ENCODE measurements at places on chromosomes 1 and 21.

GRCh38 chr1:178470411-178470960 is 26.3 kb downstream of the CLEC20A start:
- DNase-seq, result no peak

DNA sequence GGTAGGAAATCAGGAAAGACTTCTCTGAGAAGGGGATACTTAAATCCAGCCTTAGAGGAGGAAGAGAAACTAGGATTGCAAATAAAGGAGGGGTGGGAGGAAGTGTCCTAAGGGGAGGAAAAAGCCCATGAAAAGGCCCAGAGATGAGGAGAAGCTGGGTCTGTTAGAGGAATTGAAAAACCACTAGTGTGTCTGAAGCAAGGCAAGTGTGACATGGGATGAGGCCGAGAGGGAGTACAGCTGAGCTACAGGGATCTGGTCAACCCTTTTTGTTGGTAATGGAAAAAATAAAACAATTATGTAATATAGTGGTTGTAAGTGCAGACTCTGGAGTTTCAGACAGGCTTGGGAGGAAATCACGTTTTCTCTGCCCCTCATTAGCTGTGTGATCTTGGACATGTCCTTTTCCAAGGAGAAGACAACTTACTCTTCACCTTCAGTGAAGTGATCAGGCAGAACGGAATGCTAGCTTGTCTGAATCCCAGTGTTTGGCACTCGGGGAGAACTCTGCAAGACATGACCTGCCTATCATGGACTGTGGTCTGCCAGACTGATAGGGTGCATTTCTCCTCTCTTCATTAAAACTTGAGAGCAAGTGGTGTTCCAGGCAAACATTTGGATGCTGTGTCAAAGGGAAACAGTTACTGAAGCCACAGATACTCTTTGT is 7.4 kb upstream of the S100A10 start:
- DNase-seq, result no peak

GRCh38 chr21:36725793-36726386 is 27.0 kb downstream of the SIM2 start:
- DNase-seq, result no peak

DNA sequence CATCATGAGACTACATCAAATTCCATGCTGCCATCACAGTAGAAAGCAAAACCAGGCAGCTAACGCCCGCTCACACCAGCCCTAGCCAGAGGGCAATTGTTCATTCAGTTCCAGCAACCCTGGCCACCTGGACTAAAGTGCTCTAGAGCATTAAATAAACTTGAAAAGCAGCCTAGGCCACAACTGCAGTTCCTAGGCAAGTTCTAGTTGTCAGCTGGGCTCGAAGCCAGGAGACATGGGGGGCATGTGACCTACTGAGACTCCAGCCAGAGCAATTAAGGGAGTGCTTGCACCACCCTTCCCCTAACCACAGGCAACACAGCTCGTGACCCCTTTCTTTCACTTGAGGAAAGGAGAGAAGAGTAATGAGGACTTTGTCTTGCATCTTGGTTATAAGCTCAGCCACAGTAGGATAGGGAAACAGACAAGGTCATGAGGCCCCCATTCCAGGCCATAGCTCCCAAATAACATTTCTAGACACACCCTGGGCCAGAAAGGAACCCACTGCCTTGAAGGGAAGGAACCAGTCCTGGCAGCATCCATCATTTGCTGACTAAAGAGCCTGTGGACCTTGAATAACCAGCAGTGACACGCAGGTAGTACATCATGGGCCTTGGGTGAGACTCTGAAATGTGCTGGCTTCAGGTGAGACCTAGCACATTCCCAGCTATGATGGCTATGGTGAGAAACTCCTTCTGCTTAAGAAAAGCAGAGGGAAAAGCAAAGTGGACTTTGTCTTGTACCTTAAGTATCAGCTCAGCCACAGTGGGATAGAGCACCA is 77.0 kb downstream of the ZZZ3 start:
- no peak for DNase-seq

DNA sequence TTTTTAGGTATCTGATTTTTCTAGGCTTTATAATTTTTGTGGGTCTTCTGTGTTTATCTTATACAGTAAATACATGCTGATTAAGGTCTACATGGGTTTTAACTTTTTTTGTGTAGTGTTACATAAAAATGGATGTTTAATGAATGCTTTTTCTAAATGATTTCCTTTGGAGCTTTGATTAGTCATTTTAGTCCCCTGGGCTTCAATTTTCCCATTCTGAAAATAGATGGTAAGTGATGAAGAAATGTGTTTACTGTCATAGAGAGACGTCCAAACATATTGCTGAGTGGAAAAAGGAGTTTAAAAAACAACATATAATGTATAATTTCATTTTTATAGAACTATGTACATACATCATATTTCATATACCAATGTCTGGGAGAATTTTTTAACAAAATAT is 140.9 kb upstream of the HMCN1 start:
- no peak for DNase-seq

DNA sequence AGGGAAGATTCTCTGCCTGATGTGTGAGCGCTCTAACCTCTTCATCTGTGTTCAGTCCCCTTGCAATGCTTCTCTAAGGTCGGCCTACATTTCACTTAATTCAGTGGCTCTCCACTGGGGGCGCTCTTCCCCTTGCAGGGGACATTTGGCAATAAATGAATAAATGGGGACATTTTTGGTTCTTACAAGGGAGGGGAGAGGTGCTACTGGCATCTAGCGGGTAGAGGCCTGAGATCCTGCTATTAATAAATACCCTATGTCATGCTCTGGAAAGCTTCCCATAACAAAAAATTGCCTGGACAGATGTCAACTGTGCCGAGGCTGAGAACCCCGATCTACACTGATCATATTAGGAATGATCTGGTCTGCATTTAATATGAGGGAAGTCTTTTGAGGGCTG is 25.9 kb upstream of the DNAJC11 start:
- no peak for DNase-seq

DNA sequence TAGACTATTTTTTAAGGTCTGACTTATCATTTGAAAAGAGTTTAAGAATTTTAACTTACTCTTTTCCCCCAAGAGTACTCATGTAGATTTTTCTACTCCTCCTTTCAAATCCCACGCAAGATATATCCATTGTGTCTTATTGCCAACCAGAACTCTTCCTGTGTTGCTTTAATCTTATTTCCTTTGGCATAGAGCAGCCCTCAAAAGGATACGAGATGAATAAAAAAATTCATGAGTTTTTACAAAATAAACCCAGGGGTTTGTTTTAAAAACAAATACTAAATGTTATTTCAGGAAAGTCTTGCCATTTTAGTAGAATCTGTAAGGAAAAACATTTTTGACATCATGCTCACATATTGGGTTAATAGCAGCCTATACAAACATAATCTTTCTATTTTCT is 543.2 kb upstream of the CXADR start:
- DNase-seq, result no peak

GRCh38 chr1:60886793-60887331 is 195.5 kb upstream of the NFIA start:
- no peak for DNase-seq

All from NCI-H187 treated with DMSO at 0.1 percent for 48 hours (cell line).